ENCODE measurements at places on chromosomes 4 and X. TPM values are rescaled to one million over a fixed set of nuclear protein-coding genes. Genes with fewer than 3 reads are reported as not detected.

Gene PASD1
- 0.05 TPM for total RNA-seq

DNA sequence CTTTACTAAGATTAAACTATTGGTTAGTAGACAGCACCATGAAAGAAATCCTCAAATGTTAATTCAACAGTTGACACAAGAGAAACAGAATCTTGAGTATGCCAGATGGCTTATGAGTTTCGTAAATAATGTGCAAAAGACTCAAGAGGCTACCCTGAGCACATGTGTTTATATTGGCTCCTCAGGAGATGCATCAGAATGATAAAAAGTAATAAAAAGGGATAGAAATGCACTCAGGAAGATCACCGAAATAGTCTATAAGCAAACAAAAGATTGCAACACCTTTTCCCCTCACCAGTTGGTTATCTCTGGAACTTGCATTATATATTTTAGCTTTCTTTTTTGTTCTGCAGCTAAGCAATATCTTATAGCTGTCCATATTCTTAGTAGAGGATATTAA lies 84.4 kb downstream of the SCFD2 start:
- no peak for DNase-seq

- no peak for DNase-seq
Observed at GRCh38 chr4:112119353-112119783, 25.9 kb upstream of the FAM241A start.

Gene RNF150
- total RNA-seq: 2.9 TPM

DNA sequence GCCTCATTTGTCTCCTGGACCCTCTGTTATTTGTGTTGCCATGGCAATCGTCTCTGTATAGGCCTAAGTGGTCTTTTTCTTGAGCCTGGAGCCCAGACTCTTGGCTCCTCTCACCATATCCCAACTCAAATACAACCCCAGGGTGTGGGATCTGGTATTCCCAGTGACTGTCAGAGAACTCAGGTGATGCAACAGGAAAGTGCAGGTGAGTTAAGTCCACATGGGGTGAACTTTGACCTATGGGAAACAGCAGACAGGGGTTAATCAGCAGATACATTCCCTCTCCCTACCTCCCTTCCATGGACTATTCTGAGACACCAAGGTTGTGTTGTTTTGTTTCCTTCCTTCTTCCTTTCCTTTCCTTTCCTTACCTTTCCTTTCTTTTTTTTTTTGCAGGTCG lies 130.9 kb upstream of the RPS6KA3 start:
- no peak for DNase-seq

DNA sequence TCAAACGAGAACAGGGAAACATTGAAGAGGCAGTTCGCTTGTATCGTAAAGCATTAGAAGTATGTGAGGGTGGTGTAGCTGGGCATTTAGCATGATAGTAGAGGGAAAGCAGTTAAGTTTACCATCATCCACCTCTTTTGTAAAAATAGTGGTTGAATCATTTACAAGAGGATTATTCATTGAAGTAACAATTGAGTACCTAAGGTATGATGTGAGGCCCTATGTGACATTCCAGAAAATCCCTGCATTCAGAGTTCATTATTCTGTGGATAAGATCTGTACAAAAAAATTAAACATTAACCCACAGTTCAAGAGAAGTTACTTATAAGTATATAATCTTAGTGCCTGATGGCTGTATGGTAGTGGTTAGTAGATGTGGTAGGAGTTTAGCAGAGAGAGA lies 22.2 kb upstream of the GCNA start:
- no peak for DNase-seq

Gene CXorf49
- total RNA-seq: 2.2 TPM

Data from thymus (tissue), 14 donors.